ENCODE measurements at places on chromosomes 12 and 14.

DNA sequence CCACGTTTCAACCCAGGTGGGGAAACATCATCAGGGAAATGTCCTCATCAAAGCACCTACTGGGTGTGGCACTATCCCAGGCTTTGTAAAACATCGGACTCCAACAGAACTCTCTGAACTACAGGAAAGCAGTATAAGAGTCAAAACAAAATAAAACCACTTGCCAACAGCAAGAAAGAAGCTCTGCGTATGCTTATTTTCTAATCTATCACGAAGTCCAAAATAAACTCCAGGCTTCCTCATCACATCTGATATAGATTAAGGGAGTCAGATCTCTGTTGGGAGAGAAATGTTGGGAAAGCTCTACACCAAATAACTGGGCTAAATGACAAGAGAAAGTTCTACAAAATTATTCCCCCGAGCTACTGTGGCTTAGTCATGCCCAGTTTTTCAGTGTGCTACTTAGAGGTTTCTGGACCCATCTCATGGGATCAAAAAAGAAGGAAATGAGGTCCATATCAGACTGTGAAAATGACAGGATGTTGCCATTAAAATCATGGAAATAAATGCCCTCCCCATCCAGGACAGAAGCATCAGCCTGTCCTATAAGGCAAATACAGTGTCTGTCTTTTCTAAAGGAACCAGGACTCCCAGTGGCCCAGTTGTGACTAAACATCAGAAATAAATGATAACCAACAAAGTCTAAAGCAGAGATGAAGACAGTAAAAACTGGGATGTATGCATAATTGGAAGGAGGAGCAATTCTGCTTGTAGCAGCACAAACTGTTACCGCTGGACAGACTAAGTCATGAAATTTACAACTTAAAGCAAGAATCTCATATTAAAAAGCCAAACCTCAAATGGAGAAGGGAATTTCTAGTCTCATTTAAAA, 149.5 kb downstream of the STXBP6 start:
- DNase-seq: no peak

GRCh38 chr14:53346988-53347387, 193.9 kb upstream of the DDHD1 start:
- DNase-seq: no peak

DNA sequence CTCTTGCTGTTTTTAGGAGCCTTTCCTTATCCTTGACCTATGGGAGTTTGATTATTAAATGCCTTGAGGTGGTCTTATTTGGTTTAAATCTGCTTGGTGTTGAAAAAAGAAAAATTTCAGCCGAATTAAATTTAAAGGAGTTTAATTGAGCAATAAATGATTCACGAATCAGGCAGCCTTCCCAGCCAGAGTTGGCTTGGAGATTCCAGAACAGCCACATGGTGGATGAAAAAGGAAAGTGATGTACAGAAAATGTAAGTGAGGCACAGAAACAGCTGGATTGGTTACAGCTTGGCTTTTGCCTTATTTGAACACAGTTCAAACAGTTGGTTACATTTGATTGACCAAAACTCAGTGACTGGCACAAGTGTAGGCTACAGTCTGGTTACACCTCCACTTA, 69.7 kb downstream of the WASHC3 start:
- no peak for DNase-seq

GRCh38 chr12:31057671-31058070, 16.0 kb upstream of the DDX11 start:
- DNase-seq: peak; percentile 50

Measured in foreskin melanocyte (primary cell).